CD14-positive monocyte (primary cell): ENCODE measurements at places on chromosomes 13 and 19.
A peak's percentile ranks its signal among the peaks of the same experiment; 100 is the strongest.

GRCh38 chr19:6481541-6482342 lies at the start of gene DENND1C:
TSS of gene DENND1C (minus strand) at chr19:6481787. CDS start at chr19:6481695, 92 bp downstream.
- DNase-seq: peak; percentile 71

DNA sequence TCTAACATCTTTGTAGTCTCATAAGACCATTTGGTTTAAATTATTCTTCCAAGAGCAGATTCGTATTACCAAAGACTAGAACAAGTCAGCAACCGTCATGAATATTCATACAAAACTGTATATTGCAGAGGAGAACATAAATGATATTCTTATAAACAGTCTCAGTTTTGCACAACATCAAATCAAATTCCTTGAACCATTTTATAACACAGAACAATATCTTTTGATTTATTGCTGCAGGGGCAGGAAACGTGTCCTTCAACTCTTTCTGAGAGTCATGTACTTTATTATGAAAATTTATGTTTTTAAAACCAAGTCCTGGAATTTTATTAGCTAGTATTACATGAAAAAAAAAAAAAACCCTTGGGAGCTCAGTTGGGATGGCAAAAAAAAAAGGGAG lies 26.2 kb downstream of the SIGLECL1 start:
- no peak for DNase-seq

DNA sequence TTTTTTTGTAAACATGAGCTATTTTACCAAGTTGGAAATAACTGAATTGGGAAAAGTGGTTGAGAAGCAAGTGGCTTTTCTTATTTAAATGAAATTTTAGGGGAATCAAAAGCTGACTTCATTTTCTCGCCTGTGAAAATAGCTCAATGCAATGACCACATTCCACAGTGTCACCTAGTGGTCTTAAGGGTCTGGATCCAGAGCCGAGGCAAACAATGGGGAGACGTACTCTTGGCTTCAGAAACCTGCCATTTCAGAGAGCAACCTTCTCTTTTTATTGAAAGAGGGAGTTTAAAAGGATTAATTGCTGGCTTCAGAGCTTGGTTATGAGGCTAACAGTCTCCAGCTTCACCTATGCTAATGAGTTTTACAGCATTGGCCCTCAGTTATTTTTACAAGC lies 39.7 kb upstream of the RXFP2 start:
- no peak for DNase-seq

- no peak for DNase-seq
Observed at GRCh38 chr19:38149661-38150061, 74.4 kb downstream of the DPF1 start.

DNA sequence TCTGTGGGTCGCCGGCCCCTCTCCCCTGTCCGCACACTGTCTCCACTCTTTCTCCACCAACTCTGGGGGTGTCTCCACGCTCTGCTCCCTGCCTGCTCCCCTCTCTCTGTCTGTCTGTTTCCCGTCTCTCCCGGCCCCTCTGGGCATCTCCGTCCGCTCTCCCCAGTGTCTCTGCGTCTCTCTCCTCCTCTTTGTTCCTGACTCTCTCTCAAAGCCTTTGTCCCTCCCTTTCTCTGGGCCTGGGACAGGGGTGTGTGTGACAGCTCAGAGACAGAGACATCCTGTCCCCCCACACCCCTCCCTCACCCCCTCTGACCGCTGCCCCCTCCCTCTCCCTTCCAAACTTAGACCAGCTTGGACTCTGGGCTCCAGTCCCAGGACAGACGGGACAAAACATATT lies 668 bp upstream of the SBK3 start:
- no peak for DNase-seq

DNA sequence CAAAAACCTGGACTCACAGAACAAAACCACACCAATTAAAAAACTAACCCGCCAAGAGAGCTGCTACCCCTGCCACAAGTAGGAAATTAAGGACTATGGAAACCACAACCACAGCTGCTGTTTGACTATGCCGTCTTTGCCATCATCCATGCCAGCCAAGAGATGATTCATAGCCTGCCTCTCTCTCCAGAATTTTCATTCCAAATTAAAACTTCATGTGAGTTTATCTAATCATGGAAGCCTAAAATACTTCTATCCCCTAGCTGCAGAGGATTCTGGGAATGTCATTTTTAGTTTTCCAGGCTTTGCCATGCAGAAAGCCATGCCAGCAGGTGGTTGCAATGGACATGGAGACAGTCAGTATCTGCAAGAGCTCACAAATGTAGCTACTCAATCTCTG lies 27.6 kb upstream of the GTF2F2 start:
- DNase-seq: no peak

DNA sequence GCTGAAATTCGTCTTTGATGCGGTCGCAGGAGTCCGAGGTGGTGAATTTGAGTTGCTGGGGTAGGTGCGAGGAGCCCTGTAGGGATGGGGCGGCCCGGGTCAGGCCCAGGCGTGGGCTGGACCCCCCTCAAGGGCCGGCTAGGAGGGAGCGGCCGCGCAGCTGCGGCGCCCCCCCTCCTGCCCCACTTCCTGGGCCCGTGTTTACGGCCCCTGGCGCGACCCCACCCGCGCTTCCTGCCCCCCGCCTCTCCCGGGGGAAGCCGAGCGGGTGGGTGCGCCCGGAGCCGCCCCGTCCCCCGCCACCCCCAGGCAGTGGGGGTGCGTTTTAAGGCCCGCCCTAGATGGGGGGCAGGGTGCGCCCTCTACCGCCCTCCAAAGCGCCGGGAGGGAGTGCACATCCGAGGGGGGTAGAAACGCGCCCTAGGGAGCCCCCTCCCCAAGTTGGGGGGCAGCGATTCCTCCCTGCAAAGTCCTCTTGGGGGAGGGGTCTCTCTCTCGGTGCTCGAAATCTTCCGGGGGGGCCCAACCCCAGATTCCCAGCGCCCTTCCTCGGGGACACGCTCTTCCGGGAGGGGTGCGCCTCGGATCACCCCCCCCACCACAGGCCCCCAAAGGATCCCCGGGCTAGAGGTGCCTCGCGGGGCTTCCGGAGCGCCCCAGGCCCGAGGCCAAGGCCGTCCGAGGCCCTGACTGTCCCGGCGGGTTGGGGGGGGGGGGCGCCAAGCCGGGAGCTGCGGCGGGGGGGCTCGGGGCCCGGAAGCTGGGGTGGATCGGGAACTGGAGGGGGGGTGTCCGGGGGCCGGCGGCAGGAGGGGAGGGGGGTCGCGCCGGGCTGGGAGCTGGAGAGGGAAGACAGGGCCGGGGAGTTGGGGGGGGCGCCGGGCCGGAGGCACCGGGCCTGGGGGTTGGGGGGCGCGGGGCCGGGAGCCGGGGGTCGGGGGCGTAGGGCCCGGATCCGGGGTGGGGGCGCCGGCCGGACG lies 823 bp downstream of the TLE5 start:
- DNase-seq: no peak

GRCh38 chr13:23679220-23679619 lies 109.0 kb downstream of the TNFRSF19 start:
- DNase-seq: no peak

- peak; percentile 57 for DNase-seq
Observed at GRCh38 chr19:41876847-41877832, at the start of gene CD79A. TSS of gene CD79A (plus strand) at chr19:41877279. CDS start at chr19:41877305, 26 bp downstream.

DNA sequence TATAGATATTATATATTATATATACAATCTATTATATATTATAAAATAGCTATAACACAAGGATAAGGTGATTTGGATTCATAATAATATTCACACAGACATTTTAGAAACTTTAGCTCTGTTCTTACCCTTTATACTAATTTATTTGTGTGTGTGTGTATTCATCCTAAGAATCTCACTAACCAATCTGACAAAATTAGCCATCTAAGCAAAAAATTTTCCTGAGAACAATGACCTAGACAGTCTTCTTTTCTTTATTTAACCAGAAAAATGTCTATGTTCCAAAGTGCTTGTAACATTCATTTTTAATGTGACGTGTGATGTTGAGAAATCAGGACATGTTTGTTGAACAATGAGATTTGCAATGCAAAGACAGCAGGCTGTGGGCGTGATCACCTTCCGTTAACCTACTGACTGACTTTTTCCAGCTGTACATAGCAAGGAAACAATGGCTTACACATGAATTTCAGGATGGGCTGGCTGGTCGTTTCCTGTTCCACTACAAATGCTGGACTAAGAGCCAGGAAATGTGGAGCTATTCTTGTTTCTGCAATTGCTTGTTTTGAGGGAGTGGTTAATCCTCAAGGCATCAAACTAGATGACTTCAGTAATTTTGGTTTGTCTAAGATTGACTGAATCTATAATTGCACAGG lies 634.6 kb upstream of the ARGLU1 start:
- no peak for DNase-seq

GRCh38 chr19:1379126-1379905 lies 4.4 kb upstream of the NDUFS7 start:
- DNase-seq: no peak

- DNase-seq: no peak
Observed at GRCh38 chr19:4295972-4296771, 6.0 kb downstream of the TMIGD2 start.

DNA sequence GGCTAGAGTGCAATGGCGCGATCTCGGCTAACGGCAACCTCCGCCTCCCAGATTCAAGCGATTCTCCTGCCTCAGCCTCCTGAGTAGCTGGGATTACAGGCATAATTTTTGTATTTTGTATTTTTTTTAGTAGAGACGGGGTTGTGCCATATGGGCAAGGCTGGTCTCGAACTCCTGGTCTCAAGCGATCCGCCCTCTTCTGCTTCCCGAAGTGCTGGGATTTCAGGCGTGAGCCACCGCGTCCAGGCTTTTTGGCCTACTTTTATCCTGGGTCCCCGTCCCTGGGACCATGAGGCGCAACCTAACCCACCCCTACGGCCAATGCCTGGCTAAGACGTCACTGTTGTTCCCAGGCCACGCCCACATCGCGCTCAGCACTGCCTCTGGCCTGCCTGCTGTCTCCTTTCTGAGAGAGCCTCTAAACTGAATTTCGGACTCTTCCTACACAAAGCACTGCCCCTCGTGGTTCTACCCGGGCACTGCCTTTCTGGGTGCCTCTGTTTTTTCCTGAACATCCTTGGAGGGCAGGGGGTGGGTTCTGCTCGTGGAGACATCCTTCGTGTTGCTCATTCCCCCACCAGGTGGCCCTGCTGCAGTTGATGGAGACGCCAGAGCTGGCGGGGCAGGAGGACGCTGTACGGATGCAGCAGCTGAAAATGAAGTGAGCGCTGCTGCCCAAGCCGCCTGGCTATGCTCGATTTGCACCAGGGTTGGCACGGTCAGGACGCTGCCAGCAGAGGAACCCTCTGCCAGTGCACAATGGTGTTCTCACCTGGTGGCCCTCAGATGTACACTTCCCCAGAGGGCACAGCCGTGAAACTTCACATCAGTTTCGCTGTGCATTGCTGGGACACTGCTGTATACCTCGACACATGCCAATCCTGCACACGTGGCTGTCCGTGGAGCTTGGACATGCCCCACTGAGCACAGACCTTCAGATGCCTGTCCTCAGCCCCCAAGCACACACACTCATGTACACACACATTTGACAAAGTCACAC lies 2.0 kb downstream of the REX1BD start:
- DNase-seq: no peak

DNA sequence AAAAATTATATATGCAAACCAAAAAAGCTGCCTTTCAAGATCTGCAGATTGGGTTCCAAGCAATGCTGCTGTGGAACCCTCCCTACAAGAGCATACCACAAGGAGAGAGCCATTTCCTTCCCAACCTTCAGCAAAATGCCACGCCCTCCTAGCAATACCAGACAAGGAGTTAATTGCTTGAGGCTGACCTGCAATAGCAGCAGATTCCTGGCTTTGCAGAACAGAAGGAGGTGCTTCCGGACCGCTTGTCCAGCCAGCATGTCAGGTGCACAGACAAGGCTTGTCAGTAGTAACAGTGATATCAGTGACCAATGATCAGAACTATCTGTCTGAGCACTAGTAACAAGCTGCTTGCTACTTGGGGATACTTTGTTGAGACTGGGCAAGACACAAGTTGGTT lies 301.6 kb downstream of the FGF14 start:
- DNase-seq: no peak
